ENCODE measurements at places on chromosomes 4 and X.
A peak's percentile ranks its signal among the peaks of the same experiment; 100 is the strongest.

GRCh38 chr4:128846063-128846462, 36.6 kb downstream of the JADE1 start:
- no peak for DNase-seq

GRCh38 chr4:134189949-134190348, 11.6 kb downstream of the PABPC4L start:
- DNase-seq: no peak

DNA sequence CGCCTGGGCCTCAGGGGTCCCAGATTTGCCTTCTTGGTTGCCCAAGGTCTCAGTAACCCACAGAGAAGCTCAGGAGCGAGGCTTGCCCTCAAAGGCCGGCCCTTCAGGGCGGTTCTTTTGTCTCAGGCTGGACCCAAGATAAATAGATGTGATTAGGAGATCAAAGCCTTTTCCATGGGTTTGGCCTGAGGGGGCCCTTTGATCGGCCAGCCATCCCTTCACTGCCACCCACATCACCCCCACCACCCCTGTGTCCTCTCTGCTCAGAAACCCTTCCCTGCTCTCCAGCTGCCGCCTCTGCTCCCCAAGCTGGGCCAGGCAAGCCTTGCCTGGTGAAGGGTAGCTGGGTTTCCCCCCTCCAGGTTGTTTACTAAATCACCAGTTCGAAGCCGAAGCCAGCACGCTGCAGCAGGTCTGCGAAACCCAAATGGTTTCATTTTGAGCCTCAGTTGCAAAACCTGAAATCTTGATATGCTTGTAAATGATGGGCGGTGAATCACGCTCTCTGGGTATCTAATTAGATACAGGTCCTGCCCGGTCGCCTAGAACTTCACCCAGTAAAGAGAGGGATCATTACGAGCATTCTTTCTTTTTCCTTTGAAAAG, 202.6 kb upstream of the BCOR start:
- DNase-seq: no peak

- DNase-seq: no peak
Observed at GRCh38 chr4:133969202-133969848, 232.3 kb downstream of the PABPC4L start.

GRCh38 chr4:6384541-6384940, 87.9 kb downstream of the PPP2R2C start:
- no peak for DNase-seq

GRCh38 chr4:102339018-102339417, 6.3 kb downstream of the SLC39A8 start:
- no peak for DNase-seq

DNA sequence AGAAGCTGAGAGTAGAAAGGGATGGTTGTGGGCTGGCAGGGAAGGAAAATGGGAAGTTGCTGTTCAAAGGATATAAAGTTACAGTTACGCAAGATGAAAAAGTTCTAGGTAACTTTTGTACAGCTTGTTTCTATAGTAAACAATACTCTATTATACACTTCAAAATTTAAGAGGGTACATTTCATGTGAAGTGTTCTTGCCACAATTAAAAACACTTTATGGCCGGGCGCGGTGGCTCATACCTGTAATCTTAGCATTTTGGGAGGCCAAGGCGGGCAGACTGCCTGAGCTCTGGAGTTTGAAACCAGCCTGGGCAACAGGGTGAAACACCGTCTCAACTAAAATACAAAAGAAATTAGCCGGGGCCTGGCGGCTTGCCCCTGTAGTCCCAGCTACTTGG, 623.6 kb downstream of the STIM2 start:
- DNase-seq: no peak

DNA sequence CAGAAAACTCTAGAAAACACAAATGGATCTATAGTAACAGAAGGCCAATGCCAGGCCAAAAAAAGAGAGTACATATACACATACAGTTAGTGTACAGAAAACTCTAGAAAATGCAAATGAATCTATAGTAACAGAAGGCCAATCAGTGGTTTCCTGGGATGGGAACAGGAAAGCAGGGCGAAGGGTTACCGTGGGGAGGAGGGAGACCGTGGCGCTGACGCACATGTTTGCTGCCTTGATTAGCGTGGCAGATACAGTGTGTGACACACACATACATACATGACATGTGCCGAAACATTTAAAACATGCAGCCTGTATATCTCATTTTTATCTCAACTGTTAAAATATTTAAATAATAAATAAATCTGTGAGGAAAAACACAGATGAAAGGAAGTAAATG, 14.7 kb downstream of the GAK start:
- no peak for DNase-seq

- DNase-seq: no peak
Observed at GRCh38 chr4:181958446-181958845, 284.8 kb upstream of the TENM3 start.

DNA sequence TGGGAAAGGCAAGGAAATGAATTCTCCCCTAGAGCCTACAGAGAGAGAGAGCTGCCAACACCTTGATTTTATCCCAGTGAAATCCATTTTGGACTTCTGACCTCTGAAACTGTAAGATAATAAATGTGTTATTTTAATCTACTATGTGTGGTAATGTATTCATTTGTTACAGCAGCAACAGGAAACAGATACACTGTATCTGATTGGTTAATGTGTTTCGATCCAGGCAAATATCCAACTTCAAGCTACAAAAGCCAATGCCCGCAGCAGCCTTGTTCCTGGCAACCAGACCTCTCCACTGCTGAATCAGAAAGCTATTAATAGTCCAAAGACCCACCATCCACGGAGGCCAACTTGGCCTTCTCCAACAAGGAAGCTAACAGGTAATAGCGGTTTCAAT, 318.1 kb downstream of the PTTG2 start:
- DNase-seq: no peak

DNA sequence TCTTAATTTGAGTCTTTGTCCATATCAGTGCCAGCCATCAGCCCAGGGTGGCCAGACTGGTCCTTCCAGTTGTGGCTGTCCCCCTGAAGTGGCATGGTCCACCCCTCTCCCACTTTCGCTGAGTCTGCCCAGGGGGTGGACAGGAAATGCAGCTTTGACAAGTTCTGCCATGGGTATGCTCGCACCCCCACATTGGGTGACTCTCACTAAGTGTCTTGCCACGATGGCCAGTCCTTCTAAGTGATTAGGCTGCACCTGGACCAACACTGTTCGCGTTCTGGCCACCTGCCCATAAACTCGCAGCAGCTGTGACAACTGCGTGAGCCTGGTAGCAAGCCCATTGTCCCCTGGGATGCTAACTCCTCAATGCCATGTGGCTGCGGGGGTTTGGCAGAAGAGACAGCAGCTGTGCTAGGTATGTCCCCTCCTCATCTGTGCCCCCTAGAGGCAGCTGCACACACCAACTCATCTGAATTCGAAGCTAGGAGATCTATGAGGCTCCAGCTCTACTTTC, 10.0 kb upstream of the LNX1 start:
- peak; percentile 24 for DNase-seq

- no peak for DNase-seq
Observed at GRCh38 chrX:109940411-109940810, 62.5 kb upstream of the TMEM164 start.

GRCh38 chr4:62126064-62126732, 926.1 kb downstream of the ADGRL3 start:
- DNase-seq: no peak

DNA sequence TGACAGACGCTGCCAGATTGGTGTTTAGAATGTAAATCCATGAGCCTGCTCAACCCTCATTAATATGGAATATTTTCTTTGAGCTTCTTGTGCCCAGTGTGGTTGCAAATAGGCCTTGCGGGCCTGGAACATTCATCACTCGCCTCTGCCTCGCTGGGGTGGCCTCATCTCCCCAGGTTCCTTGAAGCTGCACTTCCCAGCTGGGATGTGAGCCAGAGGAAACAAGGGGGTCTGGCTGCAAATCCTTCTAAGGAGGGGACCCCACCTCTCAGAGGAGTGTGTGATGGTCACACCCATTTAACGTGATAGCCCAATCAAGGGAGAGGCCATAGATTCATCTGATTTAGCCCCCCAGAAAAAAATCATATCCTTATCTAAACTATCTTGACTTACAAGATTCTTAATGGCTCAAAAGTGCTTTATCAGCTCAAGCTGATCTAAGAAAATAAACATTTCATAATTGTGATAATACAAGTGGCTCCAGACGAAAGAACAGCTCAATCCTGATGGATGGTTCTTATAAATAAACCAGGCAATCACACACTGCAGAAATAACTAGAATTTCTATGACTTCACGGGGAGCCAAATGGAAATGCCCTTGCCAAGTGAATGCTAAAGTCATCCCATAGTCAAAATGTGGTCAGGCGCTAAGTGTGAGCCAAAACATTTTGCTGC, 189.9 kb downstream of the PTTG2 start:
- DNase-seq: no peak

DNA sequence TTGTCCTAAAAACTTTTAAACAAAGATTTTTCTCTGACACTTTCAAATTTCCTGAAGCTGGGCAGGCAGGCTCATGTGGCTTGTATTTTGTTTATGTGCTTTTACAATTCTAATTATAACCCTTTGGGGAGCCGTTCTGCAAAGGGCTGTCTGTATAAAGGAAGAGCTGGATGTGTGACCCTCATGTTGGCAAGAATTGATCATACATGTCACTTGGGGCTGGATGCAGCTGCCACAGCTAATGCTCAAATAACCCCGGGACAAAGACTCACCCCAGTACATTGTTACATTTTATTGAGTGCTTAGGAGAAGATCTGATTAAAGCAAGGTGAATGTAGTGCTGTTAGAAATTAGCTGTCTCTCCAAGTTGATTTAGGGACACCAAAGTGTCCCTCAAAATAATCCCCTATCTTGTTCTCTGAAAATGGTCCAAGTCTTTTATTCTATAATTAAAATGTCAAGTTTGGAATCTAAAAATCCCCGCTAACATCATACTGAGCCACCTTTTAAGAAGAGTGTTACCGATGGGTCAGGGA, 13.0 kb upstream of the DAPP1 start:
- no peak for DNase-seq

- DNase-seq: no peak
Observed at GRCh38 chr4:8114456-8115202, 44.0 kb downstream of the ABLIM2 start.

- no peak for DNase-seq
Observed at GRCh38 chrX:47749185-47749967, 87.3 kb upstream of the ZNF81 start.

DNA sequence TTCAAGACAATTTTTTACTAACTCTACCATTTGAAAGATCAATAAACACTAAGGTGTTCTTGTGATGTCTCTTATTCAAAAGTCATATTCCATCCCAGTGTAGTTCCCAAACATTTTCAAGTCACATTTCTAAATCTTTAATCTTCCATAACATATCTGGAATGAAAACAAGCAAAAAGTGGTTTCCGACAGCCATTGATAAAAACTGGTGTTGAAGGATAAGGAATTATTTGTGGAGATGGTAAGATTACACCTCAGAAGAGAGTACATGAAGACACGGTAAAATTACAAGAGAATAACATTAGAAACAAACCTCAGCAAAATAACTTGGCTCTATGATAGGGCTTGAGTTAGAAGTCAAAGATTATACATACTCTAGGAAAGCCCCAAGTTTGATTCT, 4.3 kb downstream of the CHIC2 start:
- DNase-seq: no peak

GRCh38 chr4:94926936-94927335, 169.2 kb downstream of the BMPR1B start:
- no peak for DNase-seq

GRCh38 chrX:124651031-124651430, 304.7 kb downstream of the SH2D1A start:
- no peak for DNase-seq

Measured in endothelial cell (in vitro differentiated cells).